ELF-1 (cell line): ENCODE measurements at places on chromosomes 11 and 22.

DNA sequence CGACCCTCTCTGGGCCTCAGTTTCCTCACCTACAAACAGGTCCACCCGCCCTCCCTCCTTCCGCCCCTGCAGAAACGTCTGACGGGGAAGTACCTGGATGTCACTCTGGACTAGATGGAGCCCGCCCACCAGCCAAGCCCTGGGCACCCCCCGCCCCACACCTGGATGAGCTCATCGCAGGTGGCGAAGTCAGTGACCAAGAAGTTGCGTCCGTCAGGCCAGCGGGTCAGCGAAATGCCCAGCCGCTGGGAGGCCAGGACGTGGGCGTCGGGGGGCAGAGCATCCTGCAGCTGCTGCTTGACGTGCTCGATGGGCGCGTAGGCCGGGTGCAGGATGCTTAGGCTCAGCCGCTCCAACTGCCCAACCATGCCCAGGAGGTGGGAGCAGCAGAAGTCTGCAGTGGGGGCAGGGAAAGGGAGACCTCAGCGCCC, 897 bp downstream of the PNPLA5 start:
- DNase-seq = no peak

DNA sequence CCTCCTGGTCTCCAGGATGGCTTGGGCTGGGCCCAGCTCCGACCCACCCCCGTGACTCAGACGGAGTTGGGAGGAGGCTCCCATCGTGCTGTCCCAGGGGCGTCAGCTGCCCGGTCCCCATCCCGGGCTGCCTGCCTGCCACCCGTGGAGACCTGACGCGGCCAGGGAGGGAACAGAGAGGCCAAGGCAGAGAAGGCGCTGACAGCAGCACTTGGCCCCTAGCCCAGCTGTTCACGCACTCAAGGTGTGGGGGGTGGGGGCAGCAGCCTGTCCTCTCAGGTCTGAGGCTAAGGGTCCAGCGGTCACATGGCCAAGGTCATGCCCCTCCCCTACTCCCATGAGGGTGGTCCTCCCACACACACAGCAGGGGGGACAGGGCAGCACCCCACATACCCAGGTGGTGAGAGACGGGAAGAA, 48.6 kb downstream of the ELFN2 start:
- no peak for DNase-seq

GRCh38 chr11:120884154-120885020, 139.5 kb upstream of the TBCEL start:
- no peak for DNase-seq

DNA sequence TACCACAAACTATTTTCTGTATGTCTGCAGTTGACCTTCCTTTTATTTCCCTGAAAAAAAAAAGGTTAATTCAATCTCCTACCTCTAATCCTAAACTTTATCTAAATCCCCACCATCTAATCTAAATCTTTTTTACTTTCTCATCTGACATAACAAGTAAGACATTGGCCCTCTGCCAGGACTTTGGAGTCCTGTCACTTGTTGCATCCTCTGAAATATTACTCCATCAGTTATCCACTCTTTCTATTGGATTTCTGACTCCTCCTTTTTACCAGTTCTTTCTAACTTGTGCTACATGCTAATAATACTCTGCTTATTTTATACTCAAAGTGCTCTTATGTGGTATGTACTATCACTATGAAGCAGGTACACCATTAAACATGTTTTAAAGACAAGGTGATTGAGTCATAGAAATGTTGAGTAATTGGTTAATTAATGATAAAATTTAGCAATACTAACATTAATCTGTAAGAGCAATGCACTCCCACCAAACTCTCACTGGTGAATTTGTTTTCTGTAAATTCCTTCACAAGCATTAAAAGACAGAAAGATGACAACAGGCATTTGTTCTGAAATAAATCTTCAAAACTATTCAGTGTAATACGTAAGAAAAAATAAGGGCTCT, 914.2 kb upstream of the RAG2 start:
- DNase-seq = no peak

DNA sequence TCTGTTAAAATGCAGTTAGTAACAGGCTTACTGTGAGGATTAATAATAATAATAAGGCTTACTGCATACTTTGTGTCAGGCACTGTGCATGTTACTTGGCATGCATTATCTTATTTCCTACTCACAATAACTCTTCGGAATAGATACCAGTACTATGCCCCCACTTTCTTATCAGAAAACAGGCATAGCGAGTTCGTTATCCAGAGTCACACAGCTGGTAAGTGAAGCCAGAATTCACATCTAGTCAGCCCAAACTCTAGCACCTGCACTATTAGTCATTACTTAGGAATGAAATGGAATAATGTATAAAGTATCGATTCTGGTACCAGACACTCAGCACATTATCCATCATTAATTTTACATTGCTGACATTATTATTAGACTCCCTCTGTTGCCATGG, 155.7 kb upstream of the BLID start:
- DNase-seq = no peak

DNA sequence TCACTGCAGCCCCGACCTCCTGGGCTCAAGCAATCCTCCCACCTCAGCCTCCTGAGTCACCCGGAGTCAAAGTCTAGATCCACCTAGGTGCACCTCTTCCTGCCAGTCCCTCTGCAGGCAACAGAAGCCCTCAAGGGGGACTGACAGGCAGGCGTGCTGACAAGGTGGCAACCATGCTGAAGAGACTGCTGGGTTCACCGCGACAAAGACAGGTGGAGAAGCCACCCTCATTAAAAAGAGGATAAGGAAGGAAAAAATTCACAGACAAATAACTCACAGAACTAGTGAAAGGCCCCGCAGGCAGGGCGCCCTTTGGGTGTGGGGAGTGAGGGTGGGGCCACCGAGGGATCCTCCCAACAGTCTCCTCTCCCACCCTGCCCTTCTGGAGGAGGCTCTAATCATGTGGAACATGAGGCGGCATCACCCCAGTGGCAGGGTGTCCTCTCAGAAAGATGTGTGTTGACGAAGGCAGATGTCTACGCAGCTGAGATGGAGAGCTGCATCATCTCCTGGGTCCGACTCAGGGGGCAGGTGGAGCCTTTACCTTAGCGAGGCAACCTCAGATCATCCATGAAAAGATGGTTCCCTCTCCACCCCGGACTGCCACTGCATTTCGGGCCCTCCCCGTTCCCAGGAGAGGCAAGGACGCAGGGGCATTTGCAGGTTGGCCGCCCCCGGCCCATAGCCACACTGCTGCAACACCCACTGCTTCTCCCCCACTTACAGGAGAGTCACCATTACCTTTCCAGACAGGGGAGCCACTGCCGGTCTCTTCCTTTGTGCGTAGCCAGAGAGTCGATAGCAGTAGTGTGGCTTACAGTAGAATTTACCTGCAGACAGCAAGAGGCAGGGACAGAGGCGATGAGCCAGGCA, 91.2 kb upstream of the BID start:
- no peak for DNase-seq

DNA sequence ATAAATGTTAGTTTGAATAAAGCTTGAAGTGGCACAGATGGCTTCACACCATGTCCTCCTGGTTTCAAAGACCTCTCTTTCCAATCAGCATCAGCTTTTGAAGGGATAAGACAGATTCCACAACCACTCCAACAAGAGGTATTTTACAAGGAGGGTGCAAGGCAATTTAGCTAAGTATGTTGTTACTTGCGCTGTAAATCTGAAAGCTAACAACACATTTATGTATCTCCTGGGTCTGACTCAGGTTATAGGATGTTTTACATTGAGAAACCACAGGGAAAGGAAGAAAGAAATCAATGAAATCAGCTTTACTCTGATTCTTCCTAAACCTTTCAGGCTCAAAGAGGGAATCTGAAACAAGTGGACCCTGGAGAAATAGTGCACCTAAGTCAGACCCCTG, 12.1 kb downstream of the CWC15 start:
- no peak for DNase-seq
